ENCODE measurements at places on chromosomes 2 and 18.
A peak's percentile ranks its signal among the peaks of the same experiment; 100 is the strongest.

DNA sequence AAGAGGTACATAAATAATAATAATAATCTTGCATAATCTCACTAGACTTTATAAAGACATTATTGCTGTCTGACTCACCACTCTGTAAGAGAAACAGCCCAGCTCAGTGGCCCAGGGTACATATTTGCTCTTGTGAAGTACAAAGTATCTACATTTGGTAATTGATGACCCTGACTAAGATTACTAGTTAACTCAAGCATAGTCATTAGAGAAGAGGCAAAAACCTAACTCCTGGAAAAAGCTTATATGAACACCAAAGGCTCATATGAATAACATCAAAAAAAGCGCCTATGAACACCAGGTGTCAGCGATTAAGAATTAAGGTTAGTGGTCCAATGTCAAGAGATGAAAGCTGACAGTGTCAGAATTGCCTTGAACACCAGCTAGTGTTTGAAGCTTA lies 38.4 kb downstream of the RAD51AP2 start:
- no peak for DNase-seq

- DNase-seq: no peak
Measured at GRCh38 chr2:112803691-112804521, 19.6 kb upstream of the IL1A start.

GRCh38 chr18:506264-506663 lies 5.8 kb upstream of the COLEC12 start:
- DNase-seq: no peak

DNA sequence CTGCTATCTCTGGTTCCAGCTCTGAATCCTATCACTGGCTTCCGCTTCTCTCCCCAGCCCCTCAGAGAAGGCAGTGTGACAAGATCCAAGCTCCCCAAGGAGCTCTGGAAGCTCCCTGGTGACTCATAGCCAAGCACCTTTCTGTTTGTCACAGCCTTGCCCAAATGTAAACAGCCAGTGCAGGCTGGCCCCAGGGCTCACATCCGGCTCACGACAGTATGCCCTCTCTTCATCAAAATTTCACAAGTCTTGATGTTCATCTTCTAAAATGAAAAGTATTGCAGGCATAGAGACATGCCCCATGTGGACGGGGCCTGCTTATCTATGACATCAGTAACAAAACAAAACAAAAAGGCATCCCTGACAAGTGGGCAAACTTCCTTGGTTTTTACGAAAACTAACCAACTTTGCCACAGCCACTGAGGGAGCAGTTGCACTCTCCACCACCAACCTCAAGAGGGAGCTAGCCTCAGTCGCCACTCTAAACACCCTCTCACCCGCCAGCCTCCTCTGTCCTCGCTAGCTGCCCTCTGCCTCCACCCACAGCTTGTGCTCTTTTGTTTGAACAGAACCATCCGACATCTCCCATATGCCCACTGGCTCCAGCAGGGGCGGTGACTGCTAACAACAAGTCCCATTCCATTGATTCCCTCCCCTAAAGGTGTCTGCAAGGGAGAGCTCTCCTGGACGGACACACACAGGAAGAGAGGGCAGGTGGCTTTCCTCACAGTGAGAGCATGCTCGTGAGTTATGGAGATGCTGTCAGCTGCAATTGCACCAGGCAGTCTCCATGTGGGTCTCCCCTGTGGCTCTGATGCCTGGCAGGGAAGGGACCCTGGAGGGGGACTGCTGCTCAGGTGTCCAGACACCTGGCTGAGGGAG lies 71.0 kb upstream of the DAPL1 start:
- peak; percentile 49 for DNase-seq

DNA sequence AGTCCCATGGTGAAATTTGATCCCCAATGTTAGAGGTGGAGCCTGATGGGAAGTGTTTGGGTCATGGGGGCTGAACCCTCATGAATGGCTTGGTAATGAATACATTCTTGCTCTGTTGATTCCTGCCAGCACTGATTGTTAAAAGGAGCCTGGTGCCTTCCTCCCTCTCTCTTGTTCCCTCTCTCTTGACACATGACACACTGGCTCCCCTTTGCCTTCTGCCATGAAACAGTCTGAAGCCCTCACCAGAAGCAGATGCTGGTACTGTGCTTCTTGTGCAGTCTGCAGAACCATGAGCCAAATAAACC lies 30.6 kb upstream of the EPC2 start:
- DNase-seq: no peak

GRCh38 chr18:79445221-79445620 lies 49.5 kb downstream of the NFATC1 start:
- DNase-seq: no peak

Measured in Karpas-422 (cell line).